ENCODE measurements at places on chromosomes 2 and 18.

GRCh38 chr2:9291331-9291730, 84.7 kb downstream of the ASAP2 start:
- no peak for DNase-seq

DNA sequence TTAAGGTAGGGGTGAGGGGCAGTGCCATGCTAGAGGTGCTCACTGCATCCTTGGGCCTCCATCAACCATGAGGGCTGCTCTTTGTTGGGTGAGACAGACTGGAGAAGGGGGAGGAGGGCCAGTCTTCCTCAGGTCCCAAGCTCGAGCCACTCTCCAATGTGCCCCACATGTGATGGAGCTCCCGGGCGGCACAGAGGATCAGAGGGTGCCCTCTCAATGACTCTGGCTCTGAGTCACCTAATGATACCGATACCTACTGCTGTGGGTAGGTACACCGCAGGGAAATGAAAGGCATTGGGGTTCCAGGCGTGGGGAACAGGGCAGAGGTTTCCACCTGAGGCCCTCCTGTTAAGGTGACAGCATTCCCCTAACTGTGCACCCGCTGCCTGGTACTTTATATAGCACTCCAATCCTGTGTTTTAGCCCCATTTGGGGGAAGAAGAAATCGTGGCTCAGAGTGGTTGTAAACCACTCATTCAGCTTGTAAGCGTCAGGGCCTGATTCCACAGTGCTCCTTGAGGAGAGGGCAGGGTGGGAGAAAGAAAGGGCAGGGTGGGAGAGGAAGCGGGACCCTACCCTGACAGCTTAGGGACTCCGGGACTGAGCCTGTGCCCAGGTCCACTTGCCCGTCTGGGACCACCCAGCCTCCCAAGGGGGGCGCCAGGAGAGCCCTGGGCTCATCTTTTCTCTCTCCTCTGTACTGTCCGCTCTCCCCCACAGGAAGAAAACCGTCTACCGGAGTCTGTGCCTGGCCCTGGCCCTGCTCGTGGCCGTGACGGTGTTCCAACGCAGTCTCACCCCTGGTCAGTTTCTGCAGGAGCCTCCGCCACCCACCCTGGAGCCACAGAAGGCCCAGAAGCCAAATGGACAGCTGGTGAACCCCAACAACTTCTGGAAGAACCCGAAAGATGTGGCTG, 1.8 kb downstream of the B3GNT7 start:
- no peak for DNase-seq

GRCh38 chr2:96065381-96065930, 30.7 kb upstream of the GPAT2 start:
- DNase-seq: no peak

- DNase-seq: no peak
Measured at GRCh38 chr2:123546353-123546752, 478.7 kb upstream of the CNTNAP5 start.

All from AG04449 (cell line).